Activated T-cell treated with anti-CD3 and anti-CD28 coated beads, Interleukin-2, amount 50 U/mL, for 72 hours (primary cell): ENCODE measurements at places on chromosomes 16 and 17. TPM values are rescaled to one million over a fixed set of nuclear protein-coding genes. Genes with fewer than 3 reads are reported as not detected.

DNA sequence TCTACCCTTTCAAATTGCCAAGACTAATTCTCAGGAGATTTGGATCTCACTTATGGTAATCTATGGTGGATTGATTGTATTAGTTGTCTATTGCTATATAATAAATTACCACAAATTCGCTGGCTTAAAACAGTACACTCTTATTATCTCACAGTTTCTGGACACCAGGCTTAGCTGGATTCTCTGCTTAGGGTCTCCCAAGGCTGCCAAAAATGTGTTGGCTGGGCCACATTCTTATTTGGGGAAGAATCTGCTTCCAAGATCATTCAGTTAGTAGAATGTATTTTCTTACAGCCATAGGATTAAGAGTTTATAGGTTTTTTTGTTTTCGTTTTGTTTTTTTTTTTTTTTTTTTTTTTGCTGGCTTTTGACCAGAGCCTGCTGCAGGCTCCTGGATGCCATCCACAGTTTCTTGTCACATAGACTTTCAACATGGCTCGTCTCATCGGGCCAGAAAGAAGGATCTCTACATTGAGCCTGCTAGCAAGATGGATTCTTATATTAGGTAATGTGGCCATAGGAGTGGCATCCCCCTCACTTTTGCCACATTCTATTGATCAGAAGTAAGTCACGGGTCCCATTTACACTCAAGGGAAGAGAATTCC lies 415.3 kb downstream of the KIF2B start:
- no peak for DNase-seq

DNA sequence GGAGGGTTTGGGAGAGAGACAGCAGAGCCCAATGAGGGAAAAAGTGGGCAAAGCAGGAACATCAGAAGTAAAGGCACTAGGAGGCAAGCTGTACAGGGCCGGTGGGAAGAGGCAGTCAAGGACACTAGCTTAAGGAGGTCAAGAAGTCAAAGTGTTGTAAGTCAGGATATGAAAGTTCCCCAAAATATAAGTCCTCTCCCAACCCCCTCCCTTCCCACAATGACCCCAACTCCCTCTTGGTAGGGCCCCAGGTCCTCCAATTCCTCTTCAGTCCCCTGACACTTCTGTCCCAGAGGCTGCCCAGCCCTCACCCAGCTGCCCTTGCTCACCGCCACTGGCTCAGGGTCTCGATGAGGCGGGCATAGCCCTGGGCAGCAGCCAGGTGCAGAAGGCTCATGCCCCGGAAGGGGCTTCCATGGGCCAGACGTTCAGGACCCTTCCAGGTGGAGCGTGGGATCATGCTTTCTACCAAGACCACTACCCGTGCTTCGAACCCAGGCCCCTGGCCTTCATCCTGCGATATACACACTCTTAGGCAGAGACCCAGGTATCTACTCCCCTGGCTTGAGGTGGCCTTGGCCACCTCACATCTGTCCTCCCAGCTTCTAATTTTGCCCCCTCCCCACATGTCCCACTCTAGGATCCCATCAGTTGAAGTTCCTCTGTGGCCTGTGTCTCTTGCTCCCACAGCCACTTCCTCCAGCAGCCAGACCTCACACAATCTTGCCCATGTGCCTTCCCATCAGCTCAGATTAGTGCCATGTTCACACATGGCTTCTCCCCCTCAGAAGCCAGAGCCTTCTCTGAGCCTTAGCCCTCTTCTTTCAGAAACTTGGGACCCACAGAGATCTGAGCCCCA lies 5.9 kb upstream of the SPAG7 start:
- no peak for DNase-seq

- DNase-seq, result no peak
These were observed 33.1 kb downstream of the TRPV2 start for GRCh38 chr17:16448490-16448889.

- peak; percentile 3 for DNase-seq
These were observed 39.8 kb upstream of the AKAP1 start for GRCh38 chr17:57044976-57045867.

DNA sequence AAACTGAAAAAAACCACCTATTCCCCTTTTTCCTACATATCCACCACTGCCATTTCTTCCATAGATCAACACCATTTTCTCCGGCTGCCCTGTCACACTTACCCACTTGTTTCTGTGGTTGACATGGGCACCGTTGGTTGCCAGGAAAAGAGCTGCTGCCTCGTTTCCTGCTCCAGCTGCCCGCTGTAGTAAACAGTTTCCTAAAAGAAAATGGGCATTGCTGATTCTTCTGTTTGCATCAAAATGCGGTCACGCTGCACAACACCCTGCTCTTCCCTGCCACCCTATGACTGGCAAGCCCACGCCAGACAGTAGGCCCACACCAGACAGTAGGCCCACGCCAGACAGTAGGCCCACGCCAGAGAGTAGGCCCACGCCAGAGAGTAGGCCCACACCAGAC lies 46.3 kb downstream of the CYB5D2 start:
- DNase-seq, result no peak

SLC38A8 gene
- total RNA-seq, result not detected

ITGAL gene
- total RNA-seq, result 517 TPM

PRR35 gene
- 0.10 TPM for total RNA-seq

RASD1 gene
- total RNA-seq, result 3.0 TPM

ABCC11 gene
- total RNA-seq, result 0.17 TPM

SLC2A4 gene
- total RNA-seq, result 0.17 TPM
